ENCODE measurements at places on chromosomes 2 and 18.
A peak's percentile ranks its signal among the peaks of the same experiment; 100 is the strongest.

DNA sequence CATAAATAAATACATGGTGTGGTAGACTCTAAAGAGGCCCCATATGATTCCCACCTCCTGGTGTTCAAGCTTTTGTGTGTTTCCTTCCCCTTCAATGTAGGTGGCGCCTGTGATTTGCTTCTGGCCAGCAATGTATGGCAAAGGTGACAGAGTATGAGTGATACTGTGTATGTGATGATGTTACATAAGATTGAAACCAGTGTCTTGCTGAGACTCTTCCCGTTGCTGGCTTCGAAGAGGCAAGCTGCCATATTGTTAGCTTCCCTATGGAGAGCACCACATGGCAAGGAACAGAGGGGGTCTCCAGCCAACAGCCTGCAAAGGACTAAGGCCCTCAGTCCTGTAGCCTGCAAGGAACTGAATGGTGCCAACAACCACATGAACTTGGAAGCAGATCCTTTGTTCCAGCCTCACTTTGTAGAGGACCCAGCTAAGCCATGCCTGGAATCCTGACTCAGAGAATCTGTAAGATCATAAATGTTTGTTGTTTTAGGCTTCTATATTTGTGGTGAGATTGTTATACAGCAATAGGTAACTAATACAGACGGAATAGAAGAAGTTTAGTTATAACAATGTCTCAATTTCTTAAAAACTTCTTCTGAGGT is 1.7 kb upstream of the SMAD4 start:
- peak; percentile 61 for DNase-seq

DNA sequence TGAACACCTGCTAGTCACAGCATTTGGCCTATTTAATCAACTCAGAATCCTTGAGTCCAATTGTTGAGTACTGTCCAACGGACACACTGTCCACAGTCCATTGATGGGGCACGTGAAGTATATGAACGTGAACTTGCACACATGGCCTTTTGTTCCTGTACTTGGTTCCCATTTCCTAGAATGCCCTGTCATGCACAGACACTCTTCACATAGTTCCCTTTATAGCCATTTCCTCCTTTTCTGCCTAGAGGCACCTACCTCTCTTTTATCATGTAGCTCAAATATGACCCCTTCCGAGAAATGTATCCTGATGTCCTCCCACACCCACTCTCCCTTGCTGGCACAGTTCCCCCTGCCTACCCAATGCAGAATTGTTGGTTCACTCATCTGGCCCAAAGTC is 8.7 kb upstream of the CRYGA start:
- no peak for DNase-seq

GRCh38 chr2:180411661-180412060 is 404.6 kb upstream of the CWC22 start:
- DNase-seq = no peak

DNA sequence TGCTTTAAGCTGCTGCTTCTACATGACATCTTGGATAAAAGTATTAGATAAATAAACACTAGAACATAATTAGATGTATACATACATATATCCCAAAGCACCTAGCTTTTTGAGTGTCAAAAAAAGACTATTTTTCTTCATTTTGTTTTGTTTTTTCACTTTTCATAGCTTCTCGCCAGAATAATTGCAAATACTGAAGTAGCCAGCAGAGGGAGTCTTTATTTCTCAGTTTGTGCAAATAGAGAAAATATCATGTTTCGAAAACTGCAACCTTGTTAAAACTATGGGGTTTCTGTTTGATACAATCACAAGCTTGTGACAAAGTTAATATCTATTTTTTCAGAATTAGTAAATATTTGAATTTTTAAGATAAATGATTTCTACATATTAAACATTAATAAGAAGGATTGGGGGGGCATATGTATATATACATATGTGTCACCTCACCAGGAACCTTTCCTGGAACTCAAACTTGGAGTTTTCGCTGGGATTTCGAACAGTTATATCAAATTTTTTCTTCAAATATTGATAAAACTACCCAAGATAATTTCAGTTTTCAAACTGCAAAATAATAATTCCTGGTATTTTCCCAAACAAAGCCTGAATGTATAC is 61.0 kb downstream of the GRB14 start:
- DNase-seq = peak; percentile 7

GRCh38 chr2:1582891-1583341 is 161.4 kb downstream of the PXDN start:
- DNase-seq = no peak

DNA sequence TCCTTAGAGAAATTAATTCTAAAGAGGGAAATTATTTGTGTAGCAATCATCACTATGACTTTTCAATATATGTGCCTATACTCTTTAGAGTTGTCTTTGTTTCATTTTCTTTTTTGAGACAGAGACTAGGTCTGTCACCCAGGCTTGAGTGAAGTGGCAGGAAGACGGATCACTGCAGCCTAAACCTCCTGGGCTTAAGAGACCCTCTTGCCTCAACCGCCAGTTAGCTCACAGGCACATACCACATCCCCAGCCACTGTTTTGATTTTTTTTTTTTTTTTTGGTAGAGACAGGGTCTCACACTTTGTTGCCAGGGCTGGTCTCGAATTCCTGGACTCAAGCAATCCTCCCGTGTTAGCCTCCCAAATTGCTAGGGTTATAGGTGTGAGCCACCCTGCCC is 12.4 kb downstream of the YWHAQ start:
- DNase-seq = peak; percentile 29

- no peak for DNase-seq
Measured at GRCh38 chr2:188977317-188977716, 3.1 kb downstream of the COL3A1 start.

- no peak for DNase-seq
Measured at GRCh38 chr2:144154205-144154604, 365.7 kb downstream of the ZEB2 start.

DNA sequence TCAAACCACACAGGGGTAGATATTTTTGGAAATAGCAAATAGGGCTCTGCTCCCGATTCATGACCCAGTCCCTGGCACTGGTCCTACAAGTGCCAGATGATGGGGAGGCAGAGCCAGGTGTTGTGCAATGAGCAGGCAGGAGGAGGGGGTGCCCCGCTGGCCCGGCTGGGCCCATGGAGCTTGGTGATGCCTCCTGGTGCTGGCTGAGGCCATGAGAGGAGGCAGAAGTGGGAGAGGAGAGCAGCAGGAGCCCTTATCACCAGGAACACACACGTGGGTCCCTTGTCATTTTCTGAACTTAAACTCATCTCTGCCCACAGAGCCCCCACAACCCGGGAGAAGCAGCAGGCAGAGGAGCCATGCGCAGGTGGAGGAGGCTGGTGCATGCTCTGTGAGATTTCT is 90.5 kb upstream of the MAPK4 start:
- no peak for DNase-seq

DNA sequence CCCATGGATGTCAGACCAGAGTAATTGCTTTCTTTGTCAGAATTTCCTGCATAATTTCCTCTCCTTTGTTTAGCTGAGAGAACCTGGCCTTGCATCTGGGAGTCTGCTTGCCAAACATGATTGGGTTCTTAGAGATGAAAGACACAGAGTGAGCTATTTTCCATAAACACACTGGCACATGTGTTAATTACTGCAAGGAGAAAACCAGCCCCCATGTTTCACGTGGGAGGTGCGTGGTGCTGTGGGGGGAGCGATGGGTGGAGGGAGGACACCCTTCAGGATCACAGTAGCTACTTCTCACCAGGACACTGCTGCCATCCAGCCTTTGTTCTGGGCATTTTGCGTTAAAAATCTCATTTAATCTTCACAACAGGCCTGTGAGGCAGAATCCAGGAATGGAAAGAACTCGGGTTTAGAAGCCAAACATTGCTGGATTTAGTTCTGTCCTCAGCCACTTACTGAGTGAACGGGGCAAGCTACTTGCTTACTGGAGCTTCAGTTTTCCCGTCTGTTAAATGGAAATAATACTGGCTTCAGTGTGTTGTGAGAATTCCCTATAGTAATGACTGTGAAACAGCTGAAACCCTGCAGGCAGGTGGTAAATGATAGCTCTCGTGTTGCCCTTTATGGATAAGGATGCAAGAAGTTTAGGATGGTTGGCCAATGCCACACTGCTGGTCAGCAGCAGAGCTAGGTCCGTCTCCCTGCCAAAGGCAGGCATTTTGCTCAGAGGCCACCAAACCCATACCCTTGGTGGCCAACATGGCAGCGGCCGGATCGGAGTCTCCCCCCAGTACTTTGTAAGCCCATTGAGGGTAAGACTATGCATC is 100.1 kb upstream of the ASAP2 start:
- DNase-seq = no peak

- DNase-seq = no peak
Measured at GRCh38 chr2:200365209-200365608, 58.7 kb downstream of the SPATS2L start.

DNA sequence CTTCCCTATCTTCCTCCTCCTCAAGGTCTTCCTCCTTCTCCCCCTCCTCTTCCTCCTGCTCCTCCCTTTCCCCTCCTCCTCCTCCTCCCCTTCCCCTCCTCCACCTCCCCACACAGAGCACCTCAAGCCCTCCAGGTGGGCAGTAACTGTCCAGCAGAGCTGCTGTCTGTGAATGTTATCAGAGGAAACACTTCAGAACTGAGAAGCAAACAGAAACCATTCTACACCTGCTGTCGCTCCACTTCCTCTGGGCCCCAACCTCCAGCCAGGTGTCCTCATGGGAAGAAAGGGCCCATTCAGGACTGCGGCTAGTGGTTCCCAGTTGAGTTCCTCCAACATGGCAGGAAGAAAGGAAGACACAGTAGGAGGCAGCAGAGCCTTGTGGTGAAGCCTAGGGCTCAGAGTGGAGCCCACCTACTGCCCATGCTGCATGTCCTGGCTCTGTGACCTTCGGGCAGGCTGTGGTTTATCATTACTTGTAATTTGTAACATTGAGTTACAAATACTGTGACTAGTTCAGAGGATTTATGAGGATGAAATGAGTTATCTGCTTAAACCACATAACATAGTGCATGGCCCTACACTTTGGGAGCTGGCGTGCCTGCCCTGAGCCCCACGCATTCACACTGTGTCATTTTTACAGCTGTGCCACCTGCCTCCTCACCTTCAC is 165.9 kb upstream of the ID2 start:
- peak; percentile 63 for DNase-seq

DNA sequence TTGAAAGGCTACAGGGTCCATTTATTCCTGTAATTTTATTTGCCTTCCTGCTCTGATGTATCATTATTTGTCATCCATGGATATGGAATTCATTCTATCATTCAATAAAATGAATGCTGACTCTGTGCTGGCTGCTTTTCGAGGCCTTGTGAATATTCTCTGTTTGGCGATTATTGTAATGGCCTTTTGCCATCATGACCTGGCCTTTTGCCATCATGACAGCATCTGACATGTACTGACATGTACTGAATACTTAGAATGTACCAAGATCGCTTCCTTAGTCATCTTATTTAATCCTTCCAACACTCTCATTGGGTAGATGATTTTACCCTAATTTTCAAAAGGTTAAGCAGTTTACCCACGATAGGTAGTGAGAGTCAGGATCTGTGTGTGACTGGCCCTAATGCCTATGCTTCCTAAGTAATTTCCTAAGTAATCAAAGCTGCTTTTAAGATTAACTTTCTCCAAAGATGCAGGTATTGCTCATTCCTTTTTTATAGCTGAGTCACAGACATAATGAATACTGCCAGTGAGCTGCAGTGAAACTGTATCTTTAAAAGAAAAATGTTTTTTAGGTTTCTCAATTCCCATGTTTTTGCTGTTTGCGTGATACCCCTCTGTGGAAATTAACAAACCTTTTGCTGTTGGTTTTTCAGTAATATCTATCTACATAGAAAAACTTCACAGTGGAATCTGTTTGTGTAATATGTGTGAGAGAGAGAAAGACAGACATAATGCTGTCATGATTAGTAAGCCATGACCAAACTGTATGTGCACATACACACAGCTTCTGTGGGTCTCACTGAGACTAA is 127.8 kb downstream of the CERS6 start:
- no peak for DNase-seq

DNA sequence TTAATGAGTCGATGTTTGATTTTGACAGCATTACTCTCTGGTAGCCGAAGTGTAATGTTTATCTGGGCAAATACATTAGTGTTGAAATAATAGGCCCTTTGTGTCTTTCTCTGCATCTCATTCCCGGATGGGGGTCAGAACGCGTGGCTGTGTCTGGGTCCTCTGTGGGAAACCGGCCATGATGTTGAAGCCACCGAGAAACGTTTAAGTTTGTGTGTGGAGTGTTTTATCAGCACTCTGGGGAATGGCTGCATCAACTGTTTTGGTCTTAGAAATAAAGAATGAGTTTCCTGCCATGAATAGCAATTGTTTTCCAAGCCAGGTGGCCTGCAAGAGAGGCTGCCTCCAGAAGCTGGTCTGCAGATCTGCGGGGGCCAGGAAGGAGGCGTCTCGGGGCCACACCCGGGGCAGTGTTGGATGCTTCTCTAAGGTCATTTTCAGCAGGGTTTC is 69.7 kb downstream of the RNF144A start:
- DNase-seq = no peak

Data from activated CD4-positive, alpha-beta T cell treated with anti-CD3 and anti-CD28 coated beads, Interleukin-10, Interleukin-2, amounts not matched to agents 100 ng/mL and 50 ng/mL, durations not matched to agents 16 hours and 8 hours (primary cell).